ENCODE measurements at places on chromosomes 2 and 18. TPM values are rescaled to one million over a fixed set of nuclear protein-coding genes. Genes with fewer than 3 reads are reported as not detected.

Gene CIDEA
- not detected for total RNA-seq

DNA sequence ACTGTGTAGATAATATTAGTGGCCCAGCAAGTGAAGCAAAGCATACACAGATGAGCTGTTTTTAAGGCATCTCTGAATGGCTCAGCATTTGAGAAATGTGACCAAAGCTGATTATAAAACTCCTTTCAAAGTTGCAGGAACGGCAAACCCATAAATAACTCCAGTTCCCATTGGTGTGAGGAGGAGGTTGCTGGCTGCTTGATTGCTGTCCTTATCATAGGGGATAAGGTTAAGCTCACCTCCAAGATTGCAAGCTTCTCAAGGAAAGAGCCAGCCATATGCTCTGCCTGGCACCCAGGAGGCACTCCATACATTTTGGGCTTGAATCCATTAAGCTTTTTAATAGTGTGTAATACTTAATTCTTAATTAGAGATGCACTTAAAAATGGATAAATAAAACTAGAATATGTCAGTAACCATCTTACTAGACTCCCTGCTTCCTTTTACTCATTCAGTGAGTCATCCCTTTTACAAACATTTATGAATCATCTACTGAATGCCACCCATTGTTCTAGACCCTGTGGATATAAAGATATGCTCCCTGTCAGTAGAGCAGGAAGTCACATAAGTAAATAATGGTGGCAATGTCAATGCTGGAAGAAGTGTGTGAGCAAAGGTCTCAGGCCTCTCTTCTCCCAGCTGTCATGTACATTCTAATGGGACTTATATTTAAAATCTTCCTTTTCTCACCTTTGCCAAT, 99.3 kb downstream of the SPATS2L start:
- no peak for DNase-seq

Gene RFTN2
- not detected for total RNA-seq

Gene ANKRD62
- total RNA-seq = not detected

DNA sequence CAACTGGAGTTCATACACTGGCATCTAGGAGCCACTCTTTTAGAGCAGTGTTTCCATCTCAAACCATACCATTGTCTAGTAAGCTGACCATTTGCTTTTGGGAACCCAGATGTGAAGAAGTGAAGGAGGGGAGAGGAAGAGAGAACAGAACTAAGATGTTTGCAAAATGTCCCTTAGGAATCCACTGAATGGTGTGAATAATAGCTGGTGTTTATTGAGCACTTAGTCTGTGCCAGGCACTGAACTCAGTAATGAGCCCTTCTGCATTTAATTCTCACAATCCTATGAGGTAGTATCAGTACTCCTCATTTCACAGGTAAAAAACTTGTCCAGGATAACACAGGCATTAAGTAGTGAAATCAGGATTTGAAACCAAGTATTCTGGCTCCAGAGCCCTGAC, 23.5 kb downstream of the LMAN2L start:
- no peak for DNase-seq

DNA sequence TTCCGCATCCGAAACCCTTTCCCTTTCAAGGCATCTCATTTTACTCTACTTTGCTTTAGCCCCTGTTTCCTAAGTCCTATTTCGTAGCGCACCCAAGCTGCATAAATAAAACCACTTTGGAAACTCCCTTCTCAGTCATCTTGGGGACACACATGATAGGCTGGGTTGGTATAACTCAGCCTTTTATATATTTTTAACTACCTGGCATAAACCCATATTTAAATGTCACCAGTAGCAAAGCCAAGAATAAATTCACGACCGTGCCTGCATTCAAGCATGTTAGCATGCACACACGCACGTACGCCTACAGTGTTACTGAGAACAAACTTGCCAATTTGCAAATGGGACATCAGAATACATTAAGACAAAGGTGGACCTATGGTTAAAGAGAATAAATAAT, 564.7 kb upstream of the PIK3C3 start:
- DNase-seq = no peak

GRCh38 chr2:241350878-241351639, 5.0 kb upstream of the FARP2 start:
- no peak for DNase-seq

Gene SH2D6
- total RNA-seq = 0.96 TPM

DNA sequence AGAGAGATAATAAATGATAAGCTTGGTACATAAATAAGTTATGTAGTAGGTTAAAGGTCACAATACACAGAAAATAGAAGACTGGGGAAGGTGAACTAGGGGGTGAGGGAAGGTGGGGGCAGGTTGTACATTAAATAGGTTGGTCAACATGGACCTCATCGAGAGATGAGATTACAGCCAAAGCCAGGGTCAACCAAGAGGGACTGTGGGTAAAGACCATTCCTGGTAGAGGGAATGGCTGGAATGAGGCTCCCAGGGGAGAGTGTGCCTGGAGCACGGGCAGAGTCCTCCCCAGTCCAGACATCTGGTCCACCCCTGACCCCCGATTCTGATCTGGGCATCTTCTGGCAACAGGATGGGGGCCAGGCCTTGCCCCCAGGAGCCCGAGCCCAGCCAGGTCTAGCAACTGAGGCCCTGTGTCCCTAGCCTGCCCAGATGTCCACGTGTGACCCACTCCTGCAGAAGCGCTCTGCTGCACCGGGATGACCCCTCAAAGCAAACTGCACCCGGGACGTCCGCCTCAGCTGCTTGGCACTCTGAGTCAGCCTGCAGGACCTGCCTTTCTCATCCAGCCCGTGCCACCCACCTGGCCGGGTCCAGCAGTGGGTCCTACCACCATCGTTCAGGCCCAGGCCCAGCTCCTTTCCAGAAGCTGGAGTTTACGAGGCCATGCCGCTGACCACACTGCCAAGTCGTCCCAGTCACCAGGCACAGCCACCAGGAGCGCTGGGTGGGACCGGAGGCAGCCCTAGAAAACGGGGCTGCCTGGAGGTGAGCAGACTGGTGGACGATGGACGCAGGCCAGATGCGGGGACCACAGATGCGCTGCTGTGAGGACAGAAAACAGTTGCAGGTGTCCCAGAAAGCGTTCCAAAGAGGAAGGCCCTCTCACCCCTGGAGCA, 56.2 kb upstream of the ID2 start:
- no peak for DNase-seq

DNA sequence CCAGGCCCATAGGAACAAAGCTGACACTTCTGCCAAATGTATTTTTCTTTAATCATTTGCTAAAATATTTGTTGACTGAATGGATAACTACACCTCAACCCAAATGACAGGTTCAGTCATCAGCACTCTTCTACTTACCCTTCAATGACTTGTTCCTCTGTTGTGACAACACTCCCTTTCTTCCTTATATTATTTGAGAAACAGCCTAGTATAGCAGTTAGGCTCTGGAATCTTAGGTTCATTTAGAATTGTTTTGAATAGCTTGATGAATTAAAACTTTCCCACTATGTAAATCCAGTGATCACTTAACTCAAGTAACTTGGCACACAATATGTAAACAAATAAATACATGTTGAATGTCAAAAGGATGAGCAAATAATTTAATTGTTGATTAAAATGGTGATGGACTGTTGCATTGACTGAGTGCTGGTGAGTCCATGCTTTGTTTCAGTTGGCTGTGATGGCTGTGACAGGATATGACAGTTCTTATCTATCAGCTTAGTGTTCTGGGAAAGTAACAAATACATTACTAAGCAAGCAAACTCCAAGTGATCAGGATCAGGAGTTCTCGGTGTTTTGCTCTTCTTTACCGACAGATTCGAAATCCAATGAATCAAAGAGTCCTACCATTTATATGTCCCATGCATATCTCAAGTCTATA, 2.8 kb upstream of the MOGAT1 start:
- DNase-seq = no peak
